NAMALWA (cell line): ENCODE measurements at places on chromosomes 1 and 21.

- no peak for DNase-seq
These were observed 46.7 kb downstream of the PHC2 start for GRCh38 chr1:33384040-33384812.

- no peak for DNase-seq
These were observed 37.5 kb upstream of the WLS start for GRCh38 chr1:68269637-68270430.

- no peak for DNase-seq
These were observed 87.9 kb downstream of the PRDM16 start for GRCh38 chr1:3156936-3157335.

DNA sequence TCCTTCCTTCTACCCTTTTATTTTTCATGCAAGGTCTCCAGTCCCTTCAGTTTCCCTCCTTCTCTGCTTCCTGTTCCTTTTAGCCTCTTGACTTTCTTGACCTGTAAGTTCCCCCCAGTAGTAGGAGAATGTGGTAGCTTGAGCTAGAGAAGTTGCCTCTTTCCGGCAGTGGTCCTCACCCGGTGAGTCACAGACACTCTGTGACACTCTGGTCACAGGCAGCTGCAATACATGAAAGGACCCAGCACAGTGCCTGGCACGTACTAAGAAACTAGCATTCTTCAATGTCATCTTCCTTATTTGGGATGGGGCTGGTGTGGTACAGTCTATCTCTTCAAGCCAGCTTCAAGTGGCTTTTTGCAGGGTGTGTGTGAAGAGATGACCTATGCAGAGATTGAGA, 16.0 kb downstream of the PFKFB2 start:
- DNase-seq, result no peak

- no peak for DNase-seq
These were observed 41.8 kb downstream of the MACO1 start for GRCh38 chr1:25472471-25472870.
